A673 (cell line): ENCODE measurements at places on chromosomes 13 and 19. TPM values are rescaled to one million over a fixed set of nuclear protein-coding genes. Genes with fewer than 3 reads are reported as not detected.

KLK13 gene
- total RNA-seq: not detected in 2 replicates

KCNJ14 gene
- total RNA-seq: 6.5 and 7.0 TPM in 2 replicates

CGB7 gene
- total RNA-seq: not detected in 2 replicates

PINLYP gene
- total RNA-seq: 14.3 and 15.6 TPM in 2 replicates

CYP4F22 gene
- 78.3 and 79.7 TPM in 2 replicates for total RNA-seq

ACP7 gene
- not detected in 2 replicates for total RNA-seq

KIR2DL4 gene
- not detected in 2 replicates for total RNA-seq

SELENOV gene
- not detected in 2 replicates for total RNA-seq

DNA sequence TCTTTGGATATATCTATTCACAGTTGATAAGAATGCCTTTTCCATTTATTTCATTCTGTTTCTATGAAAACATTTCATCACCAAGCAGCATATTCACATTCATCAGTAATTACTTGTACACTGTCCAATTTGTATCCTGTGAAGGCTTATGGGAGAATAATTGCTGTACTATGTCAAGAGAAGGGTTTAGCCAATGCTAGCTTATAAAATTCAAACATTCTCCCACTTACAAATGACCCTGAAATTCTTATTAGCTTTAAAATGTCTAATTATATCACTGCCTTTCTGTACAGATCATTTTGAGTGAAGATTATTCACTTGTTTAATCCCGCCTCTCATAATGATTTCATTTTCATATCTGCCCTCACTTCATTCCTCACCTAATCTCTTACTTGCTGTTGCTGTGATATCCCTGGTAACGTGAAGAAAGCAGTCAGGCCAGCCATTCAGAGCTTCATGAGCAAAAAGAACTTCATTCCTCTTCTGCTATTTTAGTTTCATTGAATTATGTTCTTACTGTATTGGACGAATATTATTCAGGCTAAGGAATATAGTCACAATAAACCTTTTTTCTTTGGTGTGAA is 778.7 kb downstream of the OLFM4 start:
- no peaks in the 10 kb centered on the region for H3K4me1 ChIP-seq
- no peak for DNase-seq
- no peaks in the 10 kb centered on the region for H3K36me3 ChIP-seq

DNA sequence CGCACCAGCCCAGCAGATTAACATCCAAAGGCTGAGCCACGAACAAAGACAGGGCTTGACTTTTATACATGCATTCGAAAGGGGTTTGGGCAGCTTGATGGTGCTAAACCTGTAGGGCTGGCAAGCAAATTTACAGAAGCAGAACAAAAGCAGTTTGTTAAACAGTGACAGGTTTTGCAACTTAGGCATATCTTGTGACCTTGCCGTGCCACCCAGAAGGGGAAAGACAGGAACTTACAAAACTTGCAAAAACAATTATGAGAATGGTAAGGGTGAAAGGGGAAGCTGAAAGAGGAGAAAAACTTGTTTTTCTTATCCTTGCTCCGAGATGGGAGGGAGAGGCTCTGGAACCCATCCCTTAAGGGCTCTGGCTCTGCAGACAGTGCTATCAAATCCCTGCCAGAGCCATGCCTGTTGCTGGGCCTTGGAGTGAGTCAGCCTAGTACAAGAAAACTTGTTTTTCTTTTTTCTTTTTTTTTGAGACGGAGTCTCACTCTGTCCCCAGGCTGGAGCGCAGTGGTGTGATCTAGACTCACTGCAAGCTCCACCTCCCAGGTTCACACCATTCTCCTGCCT is 1325.2 kb upstream of the PRR20A start:
- no peaks in the 10 kb centered on the region for H3K4me1 ChIP-seq
- H3K36me3 ChIP-seq: no peaks in the 10 kb centered on the region
- H3K4me3 ChIP-seq: no peak overlapping the region
- H3K27ac ChIP-seq: no peak overlapping the region

DNA sequence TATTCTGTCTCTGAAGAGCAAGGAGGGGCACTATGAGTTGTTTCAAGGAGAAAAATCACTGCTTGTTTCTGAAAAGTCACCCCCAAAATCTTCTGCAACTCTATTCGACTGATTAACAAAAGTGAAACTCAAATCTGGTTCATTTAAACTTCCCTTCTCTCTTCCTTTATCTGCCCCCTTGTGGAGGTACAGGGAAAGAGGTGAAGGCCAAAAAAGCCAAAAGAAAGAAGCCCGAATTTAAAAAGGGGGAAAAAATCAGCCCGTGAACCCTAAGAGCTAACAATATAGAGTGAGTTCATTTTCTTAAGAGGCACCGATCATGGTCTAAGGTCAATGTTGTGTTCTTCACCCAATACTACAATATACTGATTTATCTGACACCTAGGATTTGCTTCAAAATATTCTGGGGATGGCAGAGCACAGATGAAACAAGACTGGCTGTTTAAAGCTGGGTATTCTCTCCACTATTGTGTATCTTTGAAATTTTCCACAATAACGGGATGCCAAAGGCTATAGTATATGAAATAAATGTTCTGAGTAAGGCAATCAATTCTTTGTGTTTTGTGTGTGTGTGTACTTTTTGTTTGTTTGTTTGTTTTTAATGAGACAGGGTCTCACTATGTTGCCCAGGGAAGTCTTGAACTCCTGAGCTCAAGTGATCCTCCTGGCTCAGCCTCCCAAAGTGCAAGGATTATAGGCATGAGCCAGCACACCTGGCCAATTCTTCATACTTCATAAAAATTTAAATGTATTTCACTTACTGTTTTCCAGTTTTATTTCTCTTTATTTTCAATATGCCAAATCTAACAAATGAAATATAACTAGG is 55.0 kb upstream of the EEF1AKMT1 start:
- peaks cover 10% of the 10 kb centered on the region for H3K4me1 ChIP-seq
- H3K4me3 ChIP-seq: peak overlapping the region; percentile 27
- H3K27me3 ChIP-seq: no peaks in the 10 kb centered on the region
- DNase-seq: peak; percentile 85

DNA sequence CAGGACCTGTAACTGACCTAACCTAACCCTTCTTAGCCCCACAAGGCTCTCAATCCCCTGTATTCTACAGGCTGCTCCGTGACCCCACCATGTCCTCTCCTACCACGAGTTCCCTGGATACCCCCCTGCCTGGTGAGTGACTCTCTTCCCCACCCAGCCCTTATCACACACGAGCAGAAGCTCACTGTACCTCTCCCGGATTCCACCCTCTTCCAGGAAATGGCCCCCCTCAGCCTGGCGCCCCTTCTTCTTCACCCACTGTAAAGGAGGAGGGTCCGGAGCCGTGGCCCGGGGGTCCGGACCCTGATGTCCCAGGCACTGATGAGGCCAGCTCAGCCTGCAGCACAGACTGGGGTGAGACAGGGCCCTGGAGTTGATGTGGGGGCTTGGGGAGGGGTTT is 1.3 kb downstream of the NR1H2 start:
- H3K27ac ChIP-seq: no peak overlapping the region
- peaks cover 36% of the 10 kb centered on the region for H3K36me3 ChIP-seq
- H3K4me1 ChIP-seq: peaks cover 8% of the 10 kb centered on the region
- no peaks in the 10 kb centered on the region for H3K27me3 ChIP-seq
- DNase-seq: no peak

DNA sequence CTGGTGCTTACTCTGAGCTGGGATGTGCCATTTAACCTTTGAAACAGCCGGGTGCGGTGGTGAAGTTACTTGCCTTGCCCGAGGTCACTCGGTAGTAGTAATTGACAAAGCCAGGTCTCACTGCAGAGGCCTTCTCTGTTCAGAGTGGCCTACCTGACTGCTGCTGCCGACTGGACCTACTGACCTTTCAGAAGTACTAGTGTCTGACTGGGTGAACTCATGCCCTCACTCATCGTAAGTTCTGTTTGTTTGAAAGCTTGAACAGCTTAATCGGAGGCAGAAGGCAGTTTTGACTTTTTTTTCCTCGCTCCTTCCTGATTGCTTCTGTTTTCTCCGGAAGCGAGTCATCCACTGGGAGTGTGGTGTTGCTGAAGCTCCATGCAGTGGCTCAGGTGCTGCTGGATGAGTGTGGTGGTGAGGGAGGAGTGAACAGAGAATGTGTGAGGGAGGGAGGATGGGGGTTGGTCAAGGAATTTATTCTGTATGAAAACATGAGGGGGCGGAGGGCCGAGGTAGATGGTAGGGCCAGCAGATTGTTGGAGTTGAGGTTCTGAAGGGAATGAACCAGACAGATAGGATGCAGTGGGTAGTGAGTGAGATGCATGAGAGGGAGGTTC is 2.7 kb downstream of the SPINT2 start:
- H3K36me3 ChIP-seq: no peaks in the 10 kb centered on the region
- DNase-seq: no peak
- H3K4me1 ChIP-seq: peaks cover 6% of the 10 kb centered on the region
- no peaks in the 10 kb centered on the region for H3K27me3 ChIP-seq
- H3K27ac ChIP-seq: no peak overlapping the region
- no peak overlapping the region for H3K4me3 ChIP-seq

GRCh38 chr19:400976-401865 is 7.7 kb downstream of the C2CD4C start:
- no peak overlapping the region for H3K27ac ChIP-seq
- H3K27me3 ChIP-seq: no peaks in the 10 kb centered on the region
- H3K4me1 ChIP-seq: no peaks in the 10 kb centered on the region
- DNase-seq: no peak
- no peaks in the 10 kb centered on the region for H3K36me3 ChIP-seq

DNA sequence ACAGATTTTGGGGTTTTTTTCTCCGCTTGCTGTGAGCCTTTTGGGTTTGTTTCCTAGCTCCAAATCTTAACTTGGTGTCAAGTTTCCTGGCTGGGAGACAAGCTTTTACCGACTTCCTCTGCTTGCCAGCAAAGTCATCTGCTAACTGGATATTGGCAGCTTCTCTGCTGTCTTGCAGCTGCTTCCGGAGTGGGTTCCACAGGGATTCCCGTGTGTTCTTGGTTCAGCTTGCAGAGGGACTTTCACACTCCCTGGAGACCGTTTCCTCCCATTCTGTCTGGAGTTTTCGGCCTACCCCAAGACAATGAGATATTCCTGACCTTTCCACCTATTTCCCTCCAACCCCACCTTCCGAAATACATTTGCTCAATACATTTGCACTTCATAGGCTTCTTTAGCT is 2.2 kb upstream of the COLGALT1 start:
- H3K27ac ChIP-seq: peak overlapping the region; percentile 93
- peaks cover 10% of the 10 kb centered on the region for H3K36me3 ChIP-seq
- peaks cover 23% of the 10 kb centered on the region for H3K4me1 ChIP-seq

GRCh38 chr19:56670961-56671612 is 470 bp downstream of the ZNF835 start:
- DNase-seq: no peak
- no peaks in the 10 kb centered on the region for H3K4me1 ChIP-seq
- no peaks in the 10 kb centered on the region for H3K36me3 ChIP-seq
- peak overlapping the region; percentile 29 for H3K27ac ChIP-seq
- no peaks in the 10 kb centered on the region for H3K27me3 ChIP-seq

DNA sequence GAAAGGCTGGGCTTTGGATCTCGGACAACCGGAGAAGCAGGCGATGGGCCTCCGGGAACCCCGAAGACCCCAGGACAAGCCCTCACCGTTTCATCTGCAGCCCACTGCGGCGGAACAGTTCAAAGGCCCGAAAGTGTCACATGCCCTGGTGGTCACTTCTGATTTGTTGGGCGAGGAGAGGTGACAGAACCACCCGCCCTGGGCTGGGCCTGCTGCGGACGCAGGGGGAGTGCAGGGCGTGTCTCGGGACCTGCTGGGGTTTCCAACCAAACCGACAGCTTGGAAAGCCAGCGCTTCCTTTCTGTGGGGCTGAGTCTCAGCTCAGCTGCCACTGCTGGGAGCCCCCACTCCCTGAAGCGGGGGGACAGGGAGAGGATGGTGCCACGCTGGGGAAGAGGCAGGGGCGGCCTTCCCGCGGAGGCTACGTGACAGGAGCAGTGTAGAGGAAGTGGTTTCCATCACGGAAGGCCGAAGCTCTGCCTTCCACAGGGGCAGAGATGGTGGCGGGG is 22.8 kb upstream of the ZBTB7A start:
- H3K27ac ChIP-seq: no peak overlapping the region
- no peaks in the 10 kb centered on the region for H3K27me3 ChIP-seq
- H3K4me1 ChIP-seq: no peaks in the 10 kb centered on the region
- peaks cover 3% of the 10 kb centered on the region for H3K36me3 ChIP-seq

DNA sequence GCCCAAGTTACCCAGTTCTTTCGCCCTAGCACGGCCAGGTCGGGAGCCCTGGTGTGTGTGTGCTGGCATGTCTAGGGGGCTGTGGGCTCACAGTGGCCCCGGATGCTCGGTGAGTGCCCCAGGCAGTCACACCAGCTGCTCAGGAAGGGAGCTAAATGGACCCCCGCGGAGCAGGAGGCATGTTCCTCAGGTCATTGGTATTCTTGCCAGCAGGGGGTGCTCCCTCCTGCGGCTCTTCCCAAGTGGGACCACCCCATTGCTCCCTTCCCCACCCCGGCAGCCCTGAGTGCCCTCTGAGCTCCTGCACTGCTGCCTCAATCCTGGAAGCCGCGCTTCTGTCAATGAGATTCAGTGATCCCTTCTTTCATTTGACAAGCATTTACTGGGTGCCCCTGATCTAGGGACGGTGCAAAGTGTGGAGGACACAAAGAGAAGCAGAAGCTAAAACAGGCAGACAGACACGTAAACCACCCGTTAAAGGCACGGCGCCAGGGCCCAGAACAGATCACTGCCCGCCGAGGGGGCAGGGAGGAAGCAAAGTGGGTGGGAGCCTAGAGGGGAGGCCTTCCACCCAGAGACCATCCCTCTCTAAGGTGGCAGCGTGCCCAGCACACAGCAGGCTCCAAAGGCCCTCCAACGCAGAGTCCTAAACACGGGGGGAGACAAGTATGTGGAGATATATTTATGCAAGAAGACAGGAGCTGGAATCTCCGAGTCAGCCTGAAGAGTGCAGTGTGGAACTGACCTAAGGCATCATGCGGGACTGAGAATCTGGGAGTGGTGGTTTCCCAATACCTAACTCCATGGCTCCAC is 5.2 kb upstream of the ADPRHL1 start:
- peaks cover 35% of the 10 kb centered on the region for H3K4me1 ChIP-seq
- no peaks in the 10 kb centered on the region for H3K27me3 ChIP-seq
- H3K36me3 ChIP-seq: peaks cover 30% of the 10 kb centered on the region
- peak overlapping the region; percentile 3 for H3K4me3 ChIP-seq
- peak overlapping the region; percentile 80 for H3K27ac ChIP-seq

DNA sequence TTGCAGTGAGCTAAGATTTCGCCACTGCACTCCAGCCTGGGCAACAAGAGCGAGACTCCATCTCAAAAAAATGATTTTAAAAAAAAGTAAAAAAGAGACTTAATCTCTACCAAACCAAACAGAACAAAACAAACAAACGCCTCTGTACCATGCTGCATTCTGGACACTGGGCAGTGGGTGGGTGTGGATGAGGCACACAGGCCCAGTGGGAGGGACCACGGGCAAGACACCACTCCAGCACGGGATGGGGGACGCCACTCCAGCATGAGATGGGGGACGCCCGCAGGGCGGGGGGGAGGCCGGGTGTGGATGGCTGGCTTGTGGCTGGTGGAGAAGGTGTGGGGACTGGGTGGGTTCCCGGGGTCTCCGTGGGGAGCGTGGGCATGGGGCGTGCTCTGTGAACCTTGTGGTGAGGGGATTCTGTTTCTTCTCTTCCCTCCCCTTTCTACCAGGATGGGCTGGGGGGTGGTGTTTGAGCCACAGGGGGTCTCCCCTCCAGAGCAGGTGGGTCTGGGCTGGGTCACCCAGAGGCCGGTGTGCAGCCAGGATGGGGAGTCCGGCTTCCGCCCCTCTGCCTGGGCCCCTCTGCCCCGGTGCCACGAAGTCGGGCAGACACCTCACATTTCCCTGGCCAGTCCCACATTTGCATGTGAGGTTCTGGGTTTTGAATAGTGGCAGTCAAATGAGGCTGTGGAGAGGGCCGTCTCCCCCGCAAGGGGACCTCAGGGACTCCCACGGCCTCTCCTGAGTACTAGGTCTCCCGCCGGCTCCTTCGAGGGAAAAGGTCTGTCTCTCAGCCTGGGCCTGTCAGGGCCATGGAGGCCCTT is 23.9 kb upstream of the MATK start:
- DNase-seq: no peak
- no peak overlapping the region for H3K27ac ChIP-seq

GRCh38 chr19:55407800-55408532 is 378 bp upstream of the UBE2S start:
- peaks cover 23% of the 10 kb centered on the region for H3K4me1 ChIP-seq
- peak overlapping the region; percentile 100 for H3K27ac ChIP-seq
- H3K27me3 ChIP-seq: no peaks in the 10 kb centered on the region
- peaks cover 37% of the 10 kb centered on the region for H3K36me3 ChIP-seq
- peak; percentile 100 for DNase-seq
